ENCODE measurements at places on chromosomes 4 and X.

DNA sequence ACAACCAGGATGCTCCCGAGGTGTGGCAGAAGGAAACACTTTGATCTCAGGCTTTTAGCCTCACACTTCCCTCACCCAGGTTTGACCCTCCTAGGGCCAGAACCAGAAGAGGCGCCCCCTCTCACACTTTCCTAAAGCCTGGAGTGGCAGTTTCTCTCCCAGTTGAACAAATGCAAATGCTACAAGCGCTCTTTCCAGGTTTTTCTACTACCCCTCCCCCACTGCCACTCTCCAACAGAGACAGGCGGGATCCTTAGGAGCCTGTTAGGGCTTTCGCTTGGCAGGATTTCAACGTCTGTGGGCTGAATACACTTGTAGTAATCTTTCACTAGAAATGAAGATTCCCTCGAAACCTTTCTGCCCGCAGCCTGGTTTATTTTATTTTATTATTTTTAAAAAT is 2.4 kb downstream of the TSC22D3 start:
- no peak for DNase-seq

- DNase-seq, result no peak
Measured at GRCh38 chrX:131821945-131822622, 201.0 kb upstream of the STK26 start.

DNA sequence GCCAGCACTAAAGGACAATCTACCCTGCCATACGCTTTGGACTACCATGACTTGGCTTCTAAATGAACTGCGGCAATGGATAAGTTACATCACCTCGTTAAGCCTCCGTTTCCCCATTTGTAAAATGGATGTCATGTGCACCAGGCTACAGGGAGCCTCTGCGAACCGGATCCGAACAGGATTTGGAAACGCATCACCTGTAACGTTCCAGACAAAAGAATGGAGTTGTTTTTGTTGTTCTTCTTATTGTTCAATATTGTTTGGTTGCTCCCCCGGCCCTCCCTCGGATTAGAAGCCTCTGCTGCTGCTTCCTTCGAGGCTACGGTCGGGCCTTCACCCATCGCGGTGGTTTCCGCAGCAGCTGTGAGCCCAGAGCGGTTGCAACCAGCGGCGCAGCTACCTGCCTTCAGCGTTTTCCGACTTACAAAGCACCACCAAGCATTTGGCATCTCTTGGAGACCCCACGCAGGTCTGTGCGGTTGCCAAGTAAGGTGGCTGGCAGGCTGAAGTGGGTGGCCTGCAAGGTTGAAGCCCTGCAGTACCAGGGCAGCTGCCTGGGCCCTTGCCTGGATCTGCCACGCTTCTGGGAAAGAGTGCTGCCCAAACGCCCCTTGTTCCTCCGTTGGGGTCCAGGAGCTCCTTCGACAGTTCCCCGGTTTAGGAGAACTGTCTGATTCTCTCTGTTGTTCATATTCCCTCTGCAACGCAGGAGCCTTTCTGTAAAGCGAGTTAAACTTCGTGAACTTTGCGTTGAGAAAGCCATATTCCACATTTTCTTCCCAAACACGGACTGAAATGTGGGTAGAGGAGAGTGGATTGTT is 7.1 kb downstream of the NKX3-2 start:
- DNase-seq, result no peak

GRCh38 chr4:2786152-2786671 is 6.7 kb upstream of the SH3BP2 start:
- no peak for DNase-seq

DNA sequence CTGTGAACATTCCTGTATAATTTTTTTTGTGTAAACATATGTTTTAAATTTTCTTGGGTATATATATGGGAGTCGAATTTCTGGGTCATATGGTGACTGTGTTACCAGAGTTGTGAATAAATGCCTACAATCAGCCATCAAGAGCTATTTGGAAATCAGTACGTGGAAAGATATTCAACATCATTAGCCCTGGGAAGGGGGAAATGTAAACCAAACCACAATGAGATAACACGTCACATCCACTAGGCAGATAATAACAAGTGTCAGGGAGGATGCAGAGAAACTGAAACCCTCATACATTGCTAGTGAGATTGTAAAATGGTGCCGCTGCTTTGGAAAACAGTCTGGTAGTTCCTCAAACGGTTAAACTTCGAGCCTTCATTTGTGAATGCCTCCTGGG is 43.9 kb downstream of the LUZP4 start:
- no peak for DNase-seq

GRCh38 chrX:138128027-138128671 is 562.2 kb downstream of the ZIC3 start:
- no peak for DNase-seq

GRCh38 chrX:79330022-79330421 is 37.1 kb downstream of the ITM2A start:
- no peak for DNase-seq

- no peak for DNase-seq
Measured at GRCh38 chr4:108139089-108139488, 29.6 kb downstream of the LEF1 start.

DNA sequence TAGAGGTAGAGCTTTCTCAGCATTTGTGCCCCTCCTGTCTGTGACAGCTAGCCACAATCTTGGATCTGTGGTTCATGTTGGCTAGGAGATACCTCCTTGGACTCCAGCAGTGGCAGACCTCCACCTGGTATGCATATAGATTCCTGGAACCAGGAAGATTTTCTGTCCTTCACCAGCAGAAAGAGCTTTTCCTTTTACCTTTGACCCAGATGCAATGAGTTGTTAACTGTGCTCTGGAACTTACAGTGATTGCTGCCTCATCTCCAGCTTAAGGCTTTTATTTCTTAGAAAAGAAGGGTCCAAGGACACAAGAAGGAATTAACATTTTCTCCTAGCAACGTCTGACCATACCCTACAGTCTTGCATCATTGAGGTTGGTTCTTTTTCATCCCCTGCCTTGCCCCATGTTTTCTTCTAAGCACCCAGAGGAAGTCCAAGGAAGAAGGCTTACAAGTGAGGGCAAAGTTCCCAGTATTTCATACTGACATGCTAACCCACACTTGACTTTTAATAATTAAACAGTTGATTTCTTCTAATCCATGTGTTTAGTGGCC is 217.1 kb upstream of the ARHGAP24 start:
- no peak for DNase-seq

DNA sequence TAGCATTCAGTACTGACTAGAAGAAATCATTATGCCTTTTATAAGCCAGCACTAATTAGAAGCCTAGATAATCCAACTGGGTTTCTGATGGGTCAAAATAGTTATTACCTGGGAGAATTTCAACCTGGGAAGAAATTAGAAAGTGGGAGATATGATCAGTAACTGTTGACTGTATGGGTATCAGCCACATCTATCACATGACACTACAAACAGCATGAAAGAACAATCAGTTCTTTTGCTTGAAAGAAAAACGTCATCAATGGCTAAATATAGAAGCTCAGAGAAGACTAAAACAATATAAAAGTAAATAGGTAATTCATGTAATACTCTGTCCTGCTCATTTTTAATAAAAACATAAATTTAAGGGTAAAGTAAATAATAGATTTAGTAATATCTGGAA is 145.1 kb downstream of the CAMK2D start:
- DNase-seq, result no peak

GRCh38 chr4:84366161-84366560 is 132.9 kb downstream of the NKX6-1 start:
- DNase-seq, result no peak

Measured in stimulated activated CD4-positive, alpha-beta T cell treated with anti-CD3 and anti-CD28 coated beads, Interleukin-15, amount 100 ng/mL, for 1 hour (primary cell).